ENCODE measurements at places on chromosomes 1 and 21. TPM values are rescaled to one million over a fixed set of nuclear protein-coding genes. Genes with fewer than 3 reads are reported as not detected.

- DNase-seq, result no peak
- no peak overlapping the region for H3K27ac ChIP-seq
- no peak overlapping the region for H3K4me3 ChIP-seq
- no peaks in the 10 kb centered on the region for H3K36me3 ChIP-seq
- H3K27me3 ChIP-seq, result no peaks in the 10 kb centered on the region
- H3K4me1 ChIP-seq, result no peaks in the 10 kb centered on the region
Measured at GRCh38 chr1:192418552-192419285, 101.9 kb downstream of the RGS21 start.

- no peaks in the 10 kb centered on the region for H3K36me3 ChIP-seq
- DNase-seq, result no peak
Measured at GRCh38 chr1:176122282-176122681, 84.8 kb downstream of the COP1 start.

DNA sequence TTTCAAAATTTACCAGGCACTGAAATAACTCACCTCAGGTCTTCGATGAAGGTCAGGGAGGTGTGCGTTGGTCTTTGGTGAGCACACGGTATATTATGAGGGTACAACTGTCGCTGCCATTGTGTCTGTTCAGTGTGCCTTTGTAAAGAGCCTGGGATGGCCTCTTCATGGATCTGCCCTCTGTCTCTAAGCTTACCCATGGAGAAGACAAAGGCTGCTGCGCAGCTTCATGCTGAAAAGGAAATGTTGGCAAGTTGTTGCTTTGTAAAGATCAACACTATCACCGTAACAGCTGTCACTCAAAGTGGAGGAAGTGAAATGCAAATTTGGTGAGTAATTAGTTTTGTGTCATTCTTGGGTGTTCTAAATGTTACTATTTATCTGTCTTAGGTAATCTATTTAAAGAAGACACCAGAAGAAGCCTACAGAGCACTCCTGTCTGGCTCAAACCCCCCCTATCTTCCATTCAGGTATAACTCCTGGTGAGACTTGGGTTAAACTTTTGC lies 71.6 kb downstream of the CDC14A start:
- H3K4me3 ChIP-seq, result no peak overlapping the region
- DNase-seq, result no peak
- H3K27ac ChIP-seq, result no peak overlapping the region
- no peaks in the 10 kb centered on the region for H3K4me1 ChIP-seq
- H3K36me3 ChIP-seq, result no peaks in the 10 kb centered on the region

Gene SOX13
- total RNA-seq, result 6.8 TPM

- H3K36me3 ChIP-seq, result no peaks in the 10 kb centered on the region
- no peaks in the 10 kb centered on the region for H3K27me3 ChIP-seq
- H3K4me1 ChIP-seq, result peaks cover 31% of the 10 kb centered on the region
- H3K27ac ChIP-seq, result peak overlapping the region; percentile 83
Measured at GRCh38 chr1:113534130-113534817, 144.0 kb downstream of the MAGI3 start.

- H3K4me3 ChIP-seq, result no peak overlapping the region
- no peaks in the 10 kb centered on the region for H3K27me3 ChIP-seq
- DNase-seq, result no peak
- no peaks in the 10 kb centered on the region for H3K4me1 ChIP-seq
- no peak overlapping the region for H3K27ac ChIP-seq
Measured at GRCh38 chr1:155396874-155397476, 76.3 kb downstream of the RUSC1 start.

DNA sequence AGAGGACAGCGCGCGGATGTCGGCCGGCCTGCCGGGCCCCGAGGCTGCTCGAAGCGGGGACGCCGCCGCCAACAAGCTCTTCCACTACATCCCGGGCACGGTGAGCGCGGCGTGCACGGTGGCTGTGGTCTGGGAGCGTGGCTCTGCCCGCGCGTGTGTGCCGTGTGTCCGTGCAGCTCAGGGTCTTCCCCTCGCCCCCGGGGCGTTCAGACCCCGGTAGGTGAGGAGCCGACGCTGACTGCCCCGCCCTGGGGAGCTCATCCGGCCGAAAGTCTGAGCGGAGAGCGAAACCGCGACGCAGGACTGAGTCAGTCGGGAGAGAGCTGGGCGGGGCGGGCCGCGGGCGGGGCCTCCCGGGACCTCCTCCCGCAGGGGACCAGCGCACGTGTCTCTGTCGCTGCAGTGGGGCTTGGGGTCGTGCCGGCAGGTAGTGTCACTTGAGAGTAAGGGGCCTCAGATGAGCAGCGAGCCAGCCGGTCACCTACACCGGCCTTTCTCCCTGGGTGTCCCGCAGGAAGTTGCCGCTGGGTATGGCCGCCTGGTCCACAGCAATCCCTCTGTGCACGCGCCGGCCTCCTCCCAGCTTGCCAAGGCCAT lies 520 bp downstream of the PLEKHN1 start:
- H3K27ac ChIP-seq, result peak overlapping the region; percentile 61
- H3K4me1 ChIP-seq, result peaks cover 10% of the 10 kb centered on the region
- DNase-seq, result peak; percentile 100

- DNase-seq, result no peak
- no peak overlapping the region for H3K27ac ChIP-seq
- no peaks in the 10 kb centered on the region for H3K36me3 ChIP-seq
- H3K4me3 ChIP-seq, result no peak overlapping the region
- H3K4me1 ChIP-seq, result no peaks in the 10 kb centered on the region
Measured at GRCh38 chr1:234253732-234254131, 119.5 kb upstream of the COA6 start.

GRCh38 chr1:208208132-208208487 lies 36.1 kb downstream of the PLXNA2 start:
- H3K4me1 ChIP-seq, result peaks cover 40% of the 10 kb centered on the region
- peak overlapping the region; percentile 73 for H3K27ac ChIP-seq
- no peak for DNase-seq
- no peaks in the 10 kb centered on the region for H3K36me3 ChIP-seq

Gene TMEM269
- under 0.01 TPM for total RNA-seq

Gene PTGFRN
- total RNA-seq, result 52.7 TPM

- no peak overlapping the region for H3K27ac ChIP-seq
- no peaks in the 10 kb centered on the region for H3K4me1 ChIP-seq
- no peaks in the 10 kb centered on the region for H3K36me3 ChIP-seq
- H3K4me3 ChIP-seq, result no peak overlapping the region
- DNase-seq, result no peak
Measured at GRCh38 chr1:182071924-182072323, 10.4 kb upstream of the ZNF648 start.

Gene SOD1
- total RNA-seq, result 187 TPM

Gene ADGRB2
- 7.4 TPM for total RNA-seq

Gene NAV1
- total RNA-seq, result 47.0 TPM

Gene TINAGL1
- total RNA-seq, result 50.3 TPM

DNA sequence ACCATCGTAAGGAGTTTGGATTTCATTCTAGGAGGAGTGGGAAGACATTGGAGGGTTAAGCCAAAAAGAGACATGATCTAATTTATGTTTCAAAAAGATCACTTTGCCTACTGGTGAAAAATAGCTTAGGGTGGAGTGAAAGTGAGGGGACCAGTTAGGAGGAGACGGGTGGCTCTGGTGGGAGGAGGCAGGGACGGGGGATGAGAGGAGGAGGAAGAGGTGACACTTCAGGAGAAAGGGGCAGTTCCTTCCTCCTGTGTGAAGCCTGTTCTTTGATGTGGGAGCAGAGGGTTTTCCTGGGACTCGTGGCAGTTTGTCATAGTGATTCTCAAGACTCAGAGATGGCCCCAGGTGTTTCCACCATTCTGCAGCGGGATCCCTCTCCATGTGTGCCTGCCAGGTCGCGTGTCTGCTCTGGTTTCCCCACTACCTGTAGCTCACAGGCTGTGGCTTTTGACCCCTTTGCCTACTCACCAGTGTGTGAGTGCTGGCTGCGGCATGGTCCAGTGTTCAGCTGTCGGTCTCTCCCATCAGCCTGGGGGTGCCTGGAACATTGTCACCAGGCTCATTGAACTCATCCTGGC lies 102.4 kb downstream of the CNIH3 start:
- no peaks in the 10 kb centered on the region for H3K27me3 ChIP-seq
- no peak overlapping the region for H3K27ac ChIP-seq
- no peak for DNase-seq
- H3K36me3 ChIP-seq, result no peaks in the 10 kb centered on the region
- H3K4me1 ChIP-seq, result no peaks in the 10 kb centered on the region
- no peak overlapping the region for H3K4me3 ChIP-seq

DNA sequence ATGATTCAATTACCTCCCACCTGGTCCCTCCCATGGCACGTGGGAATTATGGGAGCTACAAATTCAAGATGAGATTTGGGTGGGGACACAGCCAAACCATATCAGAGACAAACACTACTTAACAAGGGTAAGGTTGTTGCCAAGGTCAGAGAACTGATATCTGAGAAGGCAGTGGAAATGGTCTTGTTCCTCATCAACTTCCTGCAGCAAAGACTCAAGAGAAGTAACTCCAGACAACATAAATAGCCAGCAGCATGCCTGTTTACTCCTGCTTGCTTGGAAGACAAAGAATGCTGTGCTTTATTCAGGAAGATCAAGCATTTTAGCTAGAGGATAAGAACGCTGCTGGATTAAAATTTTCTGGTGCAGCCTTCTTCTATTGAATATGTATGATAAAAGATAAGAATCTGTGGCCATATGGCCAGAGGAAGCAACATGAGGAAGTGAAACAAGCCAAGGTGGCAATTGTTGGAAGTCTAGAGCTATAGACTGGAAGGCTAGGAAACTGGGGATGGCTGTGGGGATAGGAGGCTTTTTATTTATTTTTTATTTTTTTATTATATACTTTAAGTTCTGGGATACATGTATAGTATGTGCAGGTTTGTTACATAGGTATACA lies 36.4 kb downstream of the DDAH1 start:
- no peak for DNase-seq
- H3K36me3 ChIP-seq, result peaks cover 26% of the 10 kb centered on the region
- H3K27me3 ChIP-seq, result no peaks in the 10 kb centered on the region
- H3K4me1 ChIP-seq, result no peaks in the 10 kb centered on the region

GRCh38 chr1:164794356-164794755 lies 235.4 kb downstream of the PBX1 start:
- H3K4me3 ChIP-seq, result no peak overlapping the region
- peaks cover 7% of the 10 kb centered on the region for H3K4me1 ChIP-seq
- no peaks in the 10 kb centered on the region for H3K36me3 ChIP-seq
- H3K27ac ChIP-seq, result no peak overlapping the region
- H3K27me3 ChIP-seq, result no peaks in the 10 kb centered on the region

- no peaks in the 10 kb centered on the region for H3K36me3 ChIP-seq
- DNase-seq, result no peak
- H3K4me1 ChIP-seq, result peaks cover 16% of the 10 kb centered on the region
- H3K4me3 ChIP-seq, result no peak overlapping the region
- H3K27me3 ChIP-seq, result no peaks in the 10 kb centered on the region
- no peak overlapping the region for H3K27ac ChIP-seq
Measured at GRCh38 chr1:89959719-89960118, 35.2 kb upstream of the ZNF326 start.

Gene AIM2
- 0.59 TPM for total RNA-seq

GRCh38 chr1:94701796-94702441 lies 118.2 kb upstream of the SLC44A3 start:
- no peaks in the 10 kb centered on the region for H3K27me3 ChIP-seq
- no peak overlapping the region for H3K27ac ChIP-seq
- H3K4me3 ChIP-seq, result no peak overlapping the region
- no peak for DNase-seq
- no peaks in the 10 kb centered on the region for H3K36me3 ChIP-seq

Gene FGR
- total RNA-seq, result 0.36 TPM

DNA sequence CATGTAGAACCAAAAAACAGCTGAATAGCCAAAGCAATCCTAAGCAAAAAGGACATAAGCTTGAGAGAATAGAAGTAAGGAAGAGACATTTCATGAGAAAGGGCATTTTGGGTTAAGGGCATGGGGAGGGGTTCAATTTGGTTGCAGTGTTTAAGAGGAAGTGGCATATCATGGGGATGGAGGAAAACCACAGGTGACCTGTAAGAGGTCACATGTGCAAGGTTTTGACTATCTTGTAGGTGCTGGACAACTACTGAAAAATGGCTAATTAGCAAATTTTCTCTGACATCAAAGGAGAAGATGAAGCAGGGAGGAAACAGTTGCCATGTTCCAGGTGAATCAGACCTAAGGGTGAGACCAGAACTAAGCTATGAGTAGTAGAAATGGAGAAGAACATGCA lies 31.3 kb upstream of the ROR1 start:
- no peak for DNase-seq
- no peaks in the 10 kb centered on the region for H3K36me3 ChIP-seq
- no peak overlapping the region for H3K27ac ChIP-seq
- peaks cover 22% of the 10 kb centered on the region for H3K4me1 ChIP-seq

GRCh38 chr1:156744786-156745419 lies 4.0 kb upstream of the MRPL24 start:
- no peak overlapping the region for H3K4me3 ChIP-seq
- H3K36me3 ChIP-seq, result peaks cover 44% of the 10 kb centered on the region
- no peak for DNase-seq

DNA sequence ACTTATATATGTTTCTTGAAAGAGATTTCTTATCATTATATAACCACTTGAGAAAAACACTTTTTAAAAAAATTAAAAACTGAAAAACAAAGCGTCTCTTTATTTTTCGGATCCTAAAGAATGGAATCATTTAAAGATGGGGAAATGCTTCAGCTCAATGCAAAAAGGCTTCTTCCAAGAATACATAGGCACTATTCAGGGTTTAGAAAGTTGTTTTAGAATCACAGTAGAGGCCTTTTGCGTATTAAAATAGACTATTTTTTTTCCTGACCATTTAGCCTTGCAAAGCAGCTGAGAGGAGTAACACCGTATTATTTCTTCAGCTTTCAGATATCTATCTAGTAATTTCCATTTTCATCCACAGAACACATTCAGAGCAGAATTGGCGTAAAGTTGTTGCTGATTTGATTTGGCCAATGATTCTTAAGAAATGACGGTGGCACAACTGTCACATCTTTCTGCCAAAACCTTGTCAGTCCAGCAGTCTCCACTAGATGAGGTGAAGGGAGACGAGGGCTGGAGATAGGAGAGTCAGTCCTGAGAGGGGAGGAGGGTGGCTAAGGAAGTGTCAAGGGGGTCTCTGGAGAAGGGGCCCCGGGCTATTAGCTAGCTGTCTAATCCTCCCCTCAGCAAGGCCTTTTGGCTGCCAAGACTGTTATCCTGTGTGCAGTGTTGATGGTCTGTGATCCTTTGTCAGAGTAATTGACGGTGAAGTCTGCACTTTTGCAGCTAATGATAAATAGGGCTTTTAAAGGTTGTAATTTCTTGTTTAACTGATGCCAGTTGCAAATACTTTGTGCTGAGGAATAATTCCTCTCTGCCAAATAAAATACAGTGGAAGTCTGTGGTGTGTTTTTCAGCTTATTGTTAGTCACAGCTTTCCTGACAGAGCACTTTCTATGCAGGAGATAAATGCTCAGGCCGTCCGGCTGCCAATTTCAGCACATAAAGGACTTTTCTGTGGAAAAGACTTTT lies 34.7 kb downstream of the PRRX1 start:
- peak overlapping the region; percentile 89 for H3K27ac ChIP-seq
- no peaks in the 10 kb centered on the region for H3K27me3 ChIP-seq
- H3K4me3 ChIP-seq, result peak overlapping the region; percentile 29
- peaks cover 76% of the 10 kb centered on the region for H3K4me1 ChIP-seq
